ENCODE measurements at places on chromosomes 3 and 15.
A peak's percentile ranks its signal among the peaks of the same experiment; 100 is the strongest.

DNA sequence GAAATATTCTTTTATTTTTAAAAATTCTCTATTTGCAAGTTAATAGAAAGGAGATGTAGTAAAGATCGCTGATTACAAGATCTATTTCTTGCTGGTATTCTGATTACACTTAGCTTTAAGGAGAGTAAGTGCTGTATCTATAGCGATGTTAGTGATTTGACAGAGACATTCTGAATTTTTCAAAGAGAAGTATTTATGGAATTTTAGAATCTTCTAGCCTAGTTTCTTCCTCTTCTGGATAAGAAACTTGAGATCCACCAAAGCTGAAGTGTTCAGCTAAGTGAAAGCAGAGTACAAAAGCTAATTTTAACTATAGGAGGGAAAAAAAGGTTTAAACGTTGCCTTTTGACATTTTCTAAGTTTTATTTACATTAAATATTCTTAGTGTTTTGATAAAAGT lies 72.1 kb upstream of the RARB start:
- no peaks in the 10 kb centered on the region for H3K27me3 ChIP-seq
- H3K36me3 ChIP-seq: peaks cover 17% of the 10 kb centered on the region
- H3K4me3 ChIP-seq: no peak overlapping the region
- peaks cover 20% of the 10 kb centered on the region for H3K4me1 ChIP-seq
- no peak for DNase-seq
- H3K27ac ChIP-seq: no peak overlapping the region

GRCh38 chr3:130941793-130942192 lies 47.9 kb downstream of the ATP2C1 start:
- no peak for DNase-seq
- peaks cover 57% of the 10 kb centered on the region for H3K36me3 ChIP-seq
- no peak overlapping the region for H3K27ac ChIP-seq
- peaks cover 8% of the 10 kb centered on the region for H3K4me1 ChIP-seq

DNA sequence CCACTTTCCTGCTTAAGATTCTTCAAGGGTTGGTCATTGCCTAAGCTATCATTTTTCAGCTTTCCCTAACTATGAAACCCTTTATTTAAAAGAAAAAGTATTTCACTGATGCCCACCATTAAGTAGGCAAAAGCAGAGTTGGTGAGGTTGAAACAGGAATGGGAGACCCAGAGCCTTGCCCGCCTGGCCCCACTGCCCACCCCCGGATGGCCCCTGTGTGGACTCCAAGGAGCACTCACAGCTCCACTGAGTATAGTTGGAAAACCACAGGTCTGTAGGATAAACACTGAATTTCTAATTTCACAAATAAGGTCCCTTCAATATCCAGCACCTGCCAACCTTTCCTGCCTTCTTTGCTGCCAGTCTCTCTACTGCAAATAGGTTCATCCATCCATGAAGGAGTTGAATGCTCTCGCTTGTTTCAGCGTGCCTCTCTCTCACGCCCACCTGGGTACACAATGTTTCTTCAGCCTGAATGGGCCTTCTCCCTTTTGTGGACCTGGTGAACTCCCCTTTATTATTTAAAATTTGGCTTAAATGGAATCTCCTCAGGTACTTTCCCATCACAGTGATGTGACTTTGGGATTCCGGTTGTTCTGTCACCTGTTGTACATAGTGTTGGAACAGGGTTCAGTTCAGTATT lies 8.7 kb upstream of the ACAP2 start:
- DNase-seq: no peak
- peaks cover 31% of the 10 kb centered on the region for H3K4me1 ChIP-seq
- H3K36me3 ChIP-seq: peaks cover 5% of the 10 kb centered on the region
- peak overlapping the region; percentile 95 for H3K27ac ChIP-seq
- H3K4me3 ChIP-seq: peak overlapping the region; percentile 35

DNA sequence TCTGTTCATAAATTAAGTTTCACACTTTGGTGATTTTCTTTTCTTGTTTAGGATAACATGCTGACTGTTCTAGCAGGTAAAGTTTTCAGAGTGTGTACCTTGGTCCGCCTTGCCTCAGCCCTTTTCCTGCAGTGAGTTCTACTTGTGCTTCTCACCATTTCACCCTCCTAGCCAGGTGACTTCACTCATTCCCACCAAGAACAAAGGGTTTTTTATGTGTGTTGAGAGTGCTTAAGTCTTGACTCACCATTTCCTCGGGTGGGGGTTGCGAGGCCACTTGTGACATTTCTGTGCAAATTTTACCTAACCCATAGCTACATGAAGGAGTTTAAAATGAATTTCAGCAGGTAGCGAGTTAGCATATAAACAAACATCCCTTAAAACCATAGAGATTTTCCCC lies 81.4 kb downstream of the C3orf38 start:
- H3K27ac ChIP-seq: no peak overlapping the region
- DNase-seq: no peak
- no peaks in the 10 kb centered on the region for H3K27me3 ChIP-seq

DNA sequence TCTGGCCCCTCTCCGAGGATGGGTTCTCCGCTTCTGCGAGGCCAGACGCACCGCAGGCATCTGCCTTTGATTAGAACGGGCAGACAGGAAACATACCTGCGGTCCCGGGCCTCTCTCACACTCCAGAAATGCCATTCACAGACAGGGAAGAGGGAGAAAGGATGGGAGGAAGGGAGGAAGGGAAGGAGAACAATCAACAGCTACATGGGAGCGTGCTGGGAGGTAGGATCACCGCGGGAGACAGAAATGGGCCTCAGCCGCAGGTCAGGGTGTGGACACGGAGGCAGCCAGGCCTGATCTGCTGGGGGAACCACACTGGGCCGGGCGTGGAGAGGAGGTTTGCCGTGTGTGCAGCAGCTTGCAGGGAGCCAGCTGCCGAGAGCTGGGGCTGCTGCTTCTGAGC lies 90.7 kb upstream of the RGMA start:
- peak overlapping the region; percentile 54 for H3K4me3 ChIP-seq
- H3K36me3 ChIP-seq: peaks cover 4% of the 10 kb centered on the region
- peak overlapping the region; percentile 26 for H3K27ac ChIP-seq
- peaks cover 71% of the 10 kb centered on the region for H3K4me1 ChIP-seq
- peak; percentile 20 for DNase-seq

DNA sequence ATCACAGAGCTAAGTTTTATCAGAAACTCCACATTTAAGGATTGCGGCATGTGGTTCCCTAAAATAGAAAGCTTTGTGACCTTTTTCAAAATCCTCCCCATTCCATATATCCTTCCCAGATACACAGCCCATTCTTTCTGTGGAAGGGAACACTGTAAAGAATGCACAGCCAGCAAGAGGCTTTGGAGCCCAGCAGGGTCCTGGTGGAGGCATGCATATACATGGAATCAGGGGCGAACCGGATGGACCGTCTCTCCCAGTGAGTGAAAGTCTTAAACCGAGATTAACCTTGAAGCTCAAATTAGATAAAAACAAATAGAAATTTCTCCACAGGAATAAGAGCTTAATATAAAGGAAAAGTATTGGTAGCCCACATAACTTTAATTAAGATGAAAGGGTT lies 436.2 kb upstream of the MDFIC2 start:
- H3K4me3 ChIP-seq: no peak overlapping the region
- peaks cover 2% of the 10 kb centered on the region for H3K4me1 ChIP-seq
- peaks cover 6% of the 10 kb centered on the region for H3K27me3 ChIP-seq
- DNase-seq: no peak
- no peak overlapping the region for H3K27ac ChIP-seq
